ENCODE measurements at places on chromosomes 1 and 21.

DNA sequence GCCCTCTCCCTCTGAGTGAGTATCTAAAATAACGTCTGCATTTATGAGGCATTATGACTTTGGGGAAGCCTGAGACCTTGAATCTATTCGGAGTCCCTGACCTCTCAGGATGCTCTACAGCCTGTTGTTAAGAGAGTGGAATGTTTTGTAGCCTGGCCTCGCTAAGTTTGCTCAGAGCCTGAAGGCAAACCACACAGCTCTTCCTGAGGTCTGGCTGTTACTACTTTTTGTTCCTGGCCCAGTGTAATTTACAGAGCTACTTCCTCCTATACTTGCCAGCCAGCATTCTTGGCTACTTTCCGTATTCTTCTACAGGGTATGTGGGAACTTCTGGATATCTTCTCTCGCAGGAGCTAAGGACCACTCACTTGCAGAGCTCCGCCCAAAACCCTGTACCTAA, 3.6 kb upstream of the ZMYM4 start:
- peak; percentile 85 for DNase-seq

DNA sequence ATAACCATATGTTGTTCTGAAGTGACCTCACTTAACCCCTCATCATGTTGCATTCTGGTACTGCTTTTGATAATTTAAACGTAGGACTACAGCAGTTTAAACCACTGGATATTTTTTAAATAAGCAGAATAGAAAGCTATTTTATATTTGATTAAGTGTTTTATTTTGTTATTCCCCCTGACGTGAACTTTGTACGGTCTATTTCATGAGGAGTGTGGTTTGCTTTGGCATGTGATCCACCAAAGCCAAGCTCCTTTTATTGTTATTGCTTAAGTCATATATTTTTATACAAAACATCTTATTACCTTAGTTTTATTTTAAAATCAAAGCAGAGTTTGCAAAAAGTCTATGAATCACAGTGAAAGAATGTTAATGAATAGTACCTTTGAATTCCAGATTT, 101.4 kb upstream of the L1TD1 start:
- DNase-seq: no peak

- DNase-seq: no peak
Measured at GRCh38 chr1:1833456-1833855, 55.2 kb upstream of the NADK start.

DNA sequence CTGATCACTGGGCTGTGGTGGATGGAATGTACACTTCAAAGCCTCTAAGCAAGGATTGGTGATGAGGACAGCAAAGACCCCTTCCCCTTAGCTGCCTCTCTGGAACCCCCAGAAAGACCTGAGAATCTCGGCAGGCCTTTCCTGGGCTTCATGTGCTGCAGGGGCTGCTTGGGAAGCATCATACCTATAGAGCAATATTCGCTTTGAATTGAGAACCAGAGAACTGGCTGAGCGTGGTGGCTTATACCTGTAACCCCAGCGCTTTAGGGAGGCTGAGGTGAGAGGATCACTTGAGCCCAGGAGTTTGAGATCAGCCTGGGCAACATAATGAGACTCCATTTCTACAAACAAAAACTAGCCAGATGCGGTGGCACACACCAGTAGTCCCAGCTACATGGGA, 22.0 kb downstream of the CSF1 start:
- DNase-seq: no peak

GRCh38 chr1:37073854-37074379, 39.6 kb upstream of the GRIK3 start:
- DNase-seq: no peak
